Stimulated activated CD8-positive, alpha-beta memory T cell treated with anti-CD3 and anti-CD28 coated beads, Interleukin-4, amount 100 ng/mL, for 1 hour (primary cell): ENCODE measurements at places on chromosomes 1 and 21.

DNA sequence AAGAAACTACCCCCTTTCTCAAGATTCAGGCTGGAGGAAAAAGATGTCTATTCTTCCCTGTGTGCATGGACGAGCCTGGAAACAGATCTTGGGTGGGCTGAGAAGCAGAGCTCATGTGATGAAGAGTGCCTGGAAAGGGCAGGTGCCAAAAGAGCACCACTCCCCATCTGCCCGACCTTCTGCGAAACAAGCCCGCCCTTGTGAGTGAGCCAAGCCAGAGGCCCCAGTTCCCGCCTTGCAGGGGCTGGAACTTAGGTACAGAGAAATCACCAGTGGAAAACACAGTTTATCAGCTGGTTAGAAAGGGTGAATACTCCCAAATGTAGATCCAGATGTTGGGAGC is 26.7 kb upstream of the A3GALT2 start:
- no peak for DNase-seq

GRCh38 chr1:235113183-235113917 is 15.3 kb downstream of the TOMM20 start:
- DNase-seq = no peak

DNA sequence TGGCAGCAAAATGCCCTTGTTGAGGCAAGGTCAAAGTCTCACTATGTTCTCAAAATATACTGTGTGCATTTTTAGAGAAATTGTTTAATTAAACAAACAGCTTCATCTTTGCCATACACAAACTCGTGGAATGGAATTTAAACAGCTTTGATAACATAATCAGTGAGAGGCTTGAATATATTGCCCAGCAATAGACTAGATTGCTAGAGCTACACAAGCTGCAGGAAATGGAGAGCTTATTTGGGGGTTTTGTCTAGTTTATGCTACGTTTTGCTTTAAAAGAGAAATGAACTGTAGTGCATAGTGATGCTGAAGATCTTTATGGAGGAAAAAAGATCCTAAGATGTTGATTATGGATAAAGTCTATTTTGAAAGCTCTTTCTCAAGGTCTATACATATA is 166.8 kb upstream of the HMCN1 start:
- no peak for DNase-seq

DNA sequence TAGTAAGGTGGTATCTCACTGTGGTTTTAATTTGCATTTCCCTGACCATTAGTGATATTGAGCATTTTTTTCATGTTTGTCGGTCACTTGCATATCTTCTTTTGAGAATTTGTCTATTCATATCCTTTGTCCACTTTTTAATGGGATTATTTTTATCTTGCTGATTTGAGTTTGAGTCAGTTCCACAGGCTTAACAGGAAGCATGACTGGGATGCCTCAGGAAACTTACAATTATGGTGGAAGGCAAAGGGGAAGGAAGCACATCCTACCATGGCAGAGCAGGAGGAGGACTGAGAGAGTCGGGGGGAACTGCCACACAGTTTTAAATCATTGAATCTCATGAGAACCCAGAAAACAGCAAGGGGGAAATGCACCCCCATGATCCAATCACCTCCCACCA is 51.1 kb downstream of the ODF2L start:
- no peak for DNase-seq

GRCh38 chr1:223140611-223141405 is 2.2 kb downstream of the TLR5 start:
- DNase-seq = no peak
